ENCODE measurements at places on chromosomes 12 and 14.
A peak's percentile ranks its signal among the peaks of the same experiment; 100 is the strongest.

- DNase-seq, result no peak
Observed at GRCh38 chr14:22791301-22791700, 23.9 kb downstream of the SLC7A7 start.

DNA sequence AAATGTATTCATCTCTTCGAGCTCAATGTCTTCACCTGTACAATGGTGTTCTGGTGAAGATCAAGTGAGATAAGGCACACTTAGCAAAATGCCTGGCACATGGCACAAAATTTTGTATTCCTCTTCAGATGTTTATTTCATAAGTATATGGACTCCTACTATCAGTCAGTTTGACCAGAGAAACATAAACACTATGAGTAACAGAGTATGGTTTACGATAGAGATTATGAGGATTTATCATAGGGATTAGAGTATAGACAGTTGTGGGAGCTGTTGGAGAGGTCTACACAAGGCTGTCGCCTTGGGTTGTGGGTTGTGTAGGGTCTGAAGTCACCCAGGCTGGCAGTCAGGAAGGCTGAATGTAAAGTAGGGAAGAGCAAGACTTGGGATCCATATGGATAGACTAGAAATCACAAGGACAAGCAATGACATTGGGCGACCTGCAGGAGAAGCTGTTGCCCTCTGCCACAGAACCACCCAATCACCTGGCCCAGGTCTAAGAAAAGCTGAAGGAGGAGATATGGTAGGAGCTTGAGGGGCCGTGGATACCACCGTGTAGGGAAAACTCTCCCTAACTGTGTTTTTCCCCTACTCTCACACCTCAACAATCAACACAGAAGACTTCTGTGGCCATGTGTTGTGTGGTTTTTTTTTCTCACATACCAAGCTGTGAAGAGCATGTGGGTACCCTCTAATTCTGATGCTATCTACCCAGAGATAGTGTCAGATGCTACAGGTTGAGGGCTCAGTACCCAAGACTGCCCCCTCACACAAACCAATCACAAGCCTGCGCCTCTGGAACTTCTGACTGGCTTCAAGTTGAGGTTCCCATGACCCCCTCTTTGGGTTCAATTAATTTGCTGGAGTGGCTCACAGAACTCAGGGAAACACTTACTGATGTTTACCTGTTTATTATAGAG is 27.2 kb upstream of the RESF1 start:
- no peak for DNase-seq

DNA sequence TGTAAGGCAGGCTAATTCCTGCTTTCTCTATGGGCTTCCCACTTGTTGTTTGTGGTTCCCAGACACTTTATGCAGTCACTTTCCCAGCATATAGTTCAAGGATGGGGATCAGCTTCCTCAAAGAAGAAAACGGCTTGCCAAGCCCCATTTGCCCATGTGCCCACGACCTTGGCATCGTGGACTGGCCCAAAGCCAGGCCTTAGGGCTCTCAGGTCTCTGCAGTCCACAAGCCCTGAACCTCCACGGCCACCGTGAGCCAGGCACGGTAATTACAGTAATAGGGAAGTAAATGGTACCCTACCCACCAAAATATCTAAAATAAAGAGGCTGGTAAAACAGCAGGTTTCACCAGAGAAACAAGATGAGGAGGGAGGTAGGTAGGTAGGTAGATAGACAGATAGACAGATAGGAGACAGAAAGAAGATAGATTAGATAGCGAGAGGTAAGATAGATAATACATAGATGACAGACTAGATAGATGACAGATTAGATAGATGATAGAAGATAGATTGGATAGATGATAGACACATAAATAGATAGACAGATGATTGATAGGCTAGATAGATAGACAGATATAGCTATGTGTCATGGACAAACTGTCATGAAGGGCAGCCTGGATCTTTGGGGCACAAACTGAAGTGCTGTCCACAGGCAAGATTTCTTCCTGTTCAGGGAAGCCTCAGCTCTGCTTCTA is 163.1 kb downstream of the SLC15A4 start:
- no peak for DNase-seq

GRCh38 chr14:20686386-20687143 is 2.0 kb upstream of the ANG start:
- DNase-seq, result no peak

DNA sequence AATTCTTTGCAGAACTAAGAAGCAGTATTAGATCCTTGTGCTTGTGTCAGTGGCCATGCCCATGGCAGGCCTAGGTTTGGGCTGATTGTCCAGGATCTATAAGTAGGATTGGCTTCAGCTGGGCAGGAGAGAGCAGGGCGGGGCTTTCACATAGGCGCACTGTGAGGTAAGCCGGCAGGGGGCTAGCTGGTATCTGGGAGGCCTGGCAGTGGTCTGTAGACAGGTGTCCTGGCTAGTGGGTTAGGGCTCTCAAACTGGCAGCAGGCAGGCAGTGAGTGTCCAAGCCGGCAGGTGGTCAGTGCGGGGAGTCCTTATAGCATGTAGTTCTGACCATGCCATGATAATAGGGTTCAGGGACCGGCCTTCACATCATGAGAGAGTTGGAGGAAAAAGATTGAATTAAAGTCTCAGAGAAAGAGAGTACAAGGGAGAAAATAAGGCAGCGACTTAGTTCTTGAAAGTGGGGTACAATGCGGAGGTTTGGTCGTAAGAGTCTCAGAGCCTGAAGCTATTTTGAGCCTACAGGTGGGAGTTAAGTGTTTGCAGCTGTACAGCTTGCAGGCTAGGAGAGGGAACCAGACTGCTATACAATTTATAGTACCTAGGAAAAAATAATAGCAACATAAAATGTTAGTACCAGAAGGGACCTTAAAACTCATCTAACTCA is 137.4 kb downstream of the TPH2 start:
- DNase-seq, result no peak

DNA sequence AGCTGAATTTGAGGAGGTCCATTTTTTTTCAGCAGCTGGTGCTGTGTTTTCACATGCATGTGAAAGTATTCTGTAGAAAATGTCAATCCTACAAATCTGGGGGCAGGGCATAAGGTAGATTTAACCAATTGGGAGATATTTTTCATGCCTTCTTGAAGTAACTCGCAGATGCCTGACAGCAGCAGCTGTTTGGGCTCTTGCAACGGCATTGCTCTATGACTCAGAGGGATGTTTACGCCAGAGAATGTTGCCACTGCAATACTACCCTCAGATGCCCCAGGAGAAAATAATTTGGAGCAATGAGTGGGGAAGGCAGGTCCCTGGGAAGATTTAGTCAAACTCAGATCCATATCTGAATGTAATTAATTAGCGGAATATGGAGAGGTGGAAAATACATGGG is 42.5 kb upstream of the MYBPC1 start:
- no peak for DNase-seq

DNA sequence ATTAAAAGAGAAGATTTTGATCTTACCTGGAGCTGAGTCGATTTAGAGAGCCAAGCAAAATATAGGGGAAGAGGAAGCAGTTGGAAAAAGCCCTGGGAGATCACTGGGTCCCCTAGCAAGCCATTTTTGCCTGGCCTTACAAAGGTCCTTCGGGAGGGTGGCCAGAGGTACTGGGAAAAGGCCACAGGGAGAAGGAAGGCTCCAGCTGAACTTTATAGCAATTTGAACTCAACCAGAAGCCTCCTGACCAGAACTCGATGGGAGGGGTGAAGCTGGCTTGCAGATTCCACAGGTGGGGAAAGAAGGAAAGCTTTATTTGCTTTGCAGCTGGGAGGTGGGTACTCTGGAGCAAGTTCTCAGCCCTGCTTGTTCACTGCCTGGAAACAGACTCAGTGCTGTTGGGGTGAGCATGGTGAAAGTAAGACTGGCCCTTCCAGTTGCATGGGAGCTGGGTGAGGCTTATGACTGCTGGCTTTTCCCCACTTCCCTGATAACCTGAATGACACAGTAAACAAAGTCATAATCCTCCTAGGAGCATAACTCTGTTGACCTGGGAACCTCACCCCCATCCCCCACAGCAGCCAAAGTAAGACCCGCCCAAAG is 855.8 kb downstream of the FSCB start:
- no peak for DNase-seq

GRCh38 chr12:67697443-67697842 is 48.9 kb downstream of the DYRK2 start:
- peak; percentile 11 for DNase-seq

- DNase-seq, result no peak
Observed at GRCh38 chr12:125187148-125187745, 122.0 kb downstream of the AACS start.

DNA sequence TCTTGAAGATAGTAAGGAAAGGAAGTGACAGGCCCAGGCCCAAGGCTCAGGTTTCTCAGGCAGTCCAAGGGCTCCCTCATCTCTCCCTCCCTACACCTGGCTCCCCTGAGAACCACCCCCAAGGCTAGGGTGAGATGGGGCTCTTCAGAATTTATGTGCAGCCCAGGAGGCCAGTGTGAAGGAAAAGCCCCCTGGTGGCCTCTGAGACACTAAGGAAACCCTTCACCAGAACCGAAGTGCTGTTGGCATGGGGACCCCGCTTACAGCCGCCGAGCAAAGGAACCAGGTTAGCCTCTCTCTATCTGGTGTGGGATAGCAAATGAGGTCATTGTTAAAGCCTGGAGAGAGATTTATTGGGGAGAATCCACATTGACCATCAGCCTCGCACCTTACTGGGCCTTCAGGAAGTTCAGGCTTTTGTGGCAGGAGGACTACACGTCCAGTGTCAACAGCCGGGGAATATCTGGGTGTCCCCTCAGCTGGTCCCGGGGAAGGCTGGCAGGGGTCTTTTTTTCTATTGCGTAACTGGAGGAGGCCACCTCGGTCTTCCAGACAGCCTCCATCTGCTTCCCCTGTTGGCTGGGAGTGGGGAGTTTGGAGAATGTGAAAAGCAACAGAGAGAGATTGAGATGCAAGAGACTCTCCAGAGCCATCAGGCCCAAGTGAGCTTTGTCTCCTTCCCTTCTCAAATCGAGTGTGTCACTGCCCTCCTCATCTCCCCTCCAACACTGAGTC is 18.1 kb downstream of the FAM186B start:
- no peak for DNase-seq

- DNase-seq, result no peak
Observed at GRCh38 chr12:101995684-101996083, 66.1 kb downstream of the WASHC3 start.

DNA sequence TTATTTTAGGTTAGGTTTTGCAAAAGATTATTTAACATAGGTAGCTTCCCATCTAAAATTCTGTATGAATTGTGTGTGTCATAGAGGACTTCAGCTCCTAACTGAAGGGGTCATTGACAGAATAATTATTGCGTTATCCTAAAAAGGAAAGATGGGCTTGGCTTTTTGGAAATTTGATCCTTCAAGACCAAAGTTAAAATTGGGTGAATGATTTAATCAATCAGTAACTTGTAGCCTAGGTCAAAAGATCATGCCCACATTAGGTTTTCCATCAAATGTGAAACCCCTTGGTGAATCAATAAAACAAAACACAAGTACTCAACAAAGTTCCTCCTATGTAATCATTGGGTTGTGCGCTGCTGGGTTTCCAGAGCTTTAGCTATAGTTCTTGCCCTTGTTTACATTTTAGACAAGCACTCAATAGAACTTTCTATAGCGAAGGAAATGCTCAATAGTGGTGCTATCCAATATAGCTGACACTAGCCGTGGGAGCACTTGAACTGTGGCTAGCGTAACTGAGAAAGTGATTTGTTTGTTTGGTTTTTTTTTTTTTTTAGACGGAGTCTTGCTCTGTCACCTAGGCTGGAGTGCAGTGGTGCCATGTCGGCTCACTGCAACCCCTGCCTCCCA is 37.6 kb upstream of the ARHGAP5 start:
- no peak for DNase-seq

DNA sequence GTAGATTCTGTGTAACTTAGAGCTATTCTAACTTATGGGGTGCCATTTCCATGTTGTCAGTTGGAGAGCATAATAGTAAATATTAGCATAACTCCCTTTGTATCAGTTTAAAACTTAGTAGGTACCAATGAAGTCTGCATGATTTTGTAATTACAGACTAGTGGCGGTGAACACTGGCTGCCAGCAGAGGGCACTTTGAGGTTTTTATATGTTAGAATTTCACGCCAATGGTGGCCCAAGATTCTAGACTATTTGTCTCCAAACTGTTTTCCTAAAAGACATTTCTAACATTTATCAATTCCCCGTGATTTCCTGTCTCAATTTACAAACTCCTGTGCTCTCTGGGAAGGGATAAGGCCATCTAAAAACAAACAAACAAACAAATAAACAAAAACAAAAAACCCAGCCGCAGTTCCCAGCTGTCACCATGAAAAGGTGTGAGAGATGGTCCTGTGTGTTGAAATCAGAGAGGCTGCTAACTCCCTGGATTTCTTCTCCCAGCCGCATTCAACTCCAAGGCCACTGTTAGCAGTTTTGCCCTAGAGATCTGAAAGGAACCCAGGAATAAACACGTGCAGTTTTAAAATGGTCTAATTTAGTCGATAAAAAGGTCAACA is 57.6 kb downstream of the BRMS1L start:
- DNase-seq, result peak; percentile 56

DNA sequence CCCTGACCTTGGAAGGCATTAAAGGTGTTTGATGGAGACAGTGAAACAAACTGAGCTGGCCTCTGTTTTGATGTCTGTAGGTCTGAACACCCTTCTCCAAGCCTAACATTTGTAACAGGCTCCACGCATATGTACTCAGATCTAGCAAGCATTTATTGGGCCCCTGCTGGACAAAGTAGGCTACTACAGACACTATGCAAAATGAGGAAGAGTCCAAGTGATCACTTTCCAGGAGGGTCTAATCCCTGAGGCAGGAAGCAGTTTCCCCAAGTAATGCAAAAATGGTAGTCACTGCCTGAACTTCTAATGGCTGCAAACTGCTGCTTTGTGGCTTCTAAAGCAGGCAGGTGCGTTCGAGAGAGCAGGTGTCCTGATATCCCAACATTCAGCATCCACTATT is 405.8 kb downstream of the MED13L start:
- peak; percentile 5 for DNase-seq

DNA sequence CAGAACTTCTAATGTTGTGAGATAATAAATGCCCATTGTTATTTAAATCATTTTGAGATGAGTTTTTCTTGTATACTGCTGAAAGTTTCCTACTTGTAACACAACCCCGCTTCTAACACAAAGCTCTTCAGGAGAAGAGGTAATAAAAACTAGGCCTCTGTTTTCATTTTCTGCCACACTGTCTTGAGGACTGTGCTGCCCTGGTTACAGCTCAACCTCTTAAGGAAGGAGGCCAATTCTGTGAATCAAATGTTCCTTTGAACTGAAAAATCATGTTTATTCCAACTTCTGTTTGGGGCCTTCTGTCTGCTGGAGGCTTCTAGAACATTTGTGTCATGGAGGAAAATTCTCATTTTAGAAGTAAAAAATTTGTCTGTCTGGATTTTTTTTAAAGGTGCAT is 100.3 kb downstream of the LRIG3 start:
- no peak for DNase-seq

GRCh38 chr12:6953442-6954315 is 2.5 kb downstream of the PTPN6 start:
- peak; percentile 87 for DNase-seq

GRCh38 chr12:666066-666465 is 2.8 kb upstream of the NINJ2 start:
- DNase-seq, result no peak

GRCh38 chr12:51891843-51892242 is 3.9 kb downstream of the ANKRD33 start:
- no peak for DNase-seq

DNA sequence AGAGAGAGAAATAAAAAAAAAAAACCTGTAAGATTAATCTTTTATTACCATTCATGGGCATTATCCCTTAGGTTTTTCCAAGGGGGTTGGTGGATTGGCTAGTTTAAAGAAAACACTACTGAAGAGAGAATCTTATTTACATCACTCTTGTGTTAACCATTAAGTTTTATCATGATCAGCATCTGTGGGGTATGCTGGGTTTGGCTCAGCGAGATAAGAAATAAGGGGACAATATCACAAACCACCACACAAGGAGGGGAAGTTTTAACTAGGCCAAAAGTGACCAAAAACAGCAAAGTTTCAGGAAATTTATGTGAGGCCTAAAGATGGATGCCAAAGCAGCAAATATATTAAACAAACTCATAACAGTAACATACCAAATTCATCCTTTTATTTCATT is 548.6 kb downstream of the SLC16A7 start:
- no peak for DNase-seq
